CD14-positive monocyte (primary cell): ENCODE measurements at places on chromosomes 13 and 19. TPM values are rescaled to one million over a fixed set of nuclear protein-coding genes. Genes with fewer than 3 reads are reported as not detected.

GRCh38 chr19:31911577-31911976 lies 433.8 kb upstream of the ZNF507 start:
- H3K36me3 ChIP-seq: no peaks in the 10 kb centered on the region
- H3K27ac ChIP-seq: no peak overlapping the region
- H3K4me3 ChIP-seq: no peak overlapping the region

- H3K4me1 ChIP-seq: peaks cover 40% of the 10 kb centered on the region
- peaks cover 15% of the 10 kb centered on the region for H3K27me3 ChIP-seq
- no peak for DNase-seq
- H3K4me3 ChIP-seq: no peak overlapping the region
Measured at GRCh38 chr19:49120868-49121267, 1.5 kb downstream of the PPFIA3 start.

The CEACAM7 gene
- polyA plus RNA-seq: not detected

The ACP4 gene
- not detected in 2 replicates for polyA plus RNA-seq

The EPN1 gene
- 75.2 and 143 TPM in 2 replicates for polyA plus RNA-seq
